ENCODE measurements at places on chromosomes 1 and 21. TPM values are rescaled to one million over a fixed set of nuclear protein-coding genes. Genes with fewer than 3 reads are reported as not detected.

- ATAC-seq, result peak; percentile 72
Measured at GRCh38 chr1:159015440-159015909, 5.8 kb downstream of the IFI16 start.

Gene PER3
- 7.9 TPM for total RNA-seq

Gene TMEM269
- 0.91 TPM for total RNA-seq

DNA sequence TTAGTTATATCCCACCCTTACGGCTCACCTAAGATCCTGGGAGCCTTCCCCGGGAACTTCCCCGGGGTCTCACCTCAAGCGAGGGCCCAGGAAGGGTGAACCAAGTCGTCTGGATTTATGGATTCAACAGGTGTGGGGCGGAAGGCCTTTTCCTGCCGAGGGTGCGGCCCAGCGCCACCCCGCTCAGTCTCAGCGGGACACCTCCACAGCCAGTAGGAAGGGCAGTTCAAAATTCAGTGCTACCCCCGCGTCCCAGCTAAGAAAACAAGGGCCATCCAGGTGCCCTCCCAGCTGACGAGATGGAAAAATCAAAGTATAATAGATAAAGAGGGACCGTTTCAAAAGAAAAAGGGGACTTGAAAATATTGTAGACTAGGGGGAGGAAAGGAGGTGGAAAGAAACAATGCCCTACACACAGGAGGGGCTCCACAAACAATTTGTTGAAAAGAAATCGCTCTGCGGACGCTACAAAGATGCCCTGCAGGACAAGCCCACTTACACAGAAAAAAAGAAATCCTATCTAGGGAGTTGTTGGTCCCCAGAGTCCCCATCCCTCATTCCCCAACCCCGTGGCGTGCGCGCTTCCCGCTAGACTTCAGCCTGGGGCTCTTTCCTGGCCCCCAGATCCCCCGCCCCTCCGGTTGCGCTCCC lies 1.3 kb downstream of the SLC2A1 start:
- no peak for ATAC-seq

GRCh38 chr1:226870401-226871279 lies at the start of gene PSEN2:
Gene PSEN2, plus strand, starts transcription at chr1:226870616. Its CDS starts 11,292 bp downstream, at chr1:226881908.
- ATAC-seq, result peak; percentile 90

- no peak for ATAC-seq
Measured at GRCh38 chr1:167427848-167428247, 90.5 kb downstream of the CD247 start.

Gene ASB17
- not detected for total RNA-seq

- no peak for ATAC-seq
Measured at GRCh38 chr1:237863234-237863633, 27.5 kb downstream of the ZP4 start.

Gene LMNA
- 370 TPM for total RNA-seq

Gene PIK3CD
- total RNA-seq, result 11.7 TPM

- peak; percentile 76 for ATAC-seq
Measured at GRCh38 chr1:12454406-12455391, 163.3 kb downstream of the DHRS3 start.

DNA sequence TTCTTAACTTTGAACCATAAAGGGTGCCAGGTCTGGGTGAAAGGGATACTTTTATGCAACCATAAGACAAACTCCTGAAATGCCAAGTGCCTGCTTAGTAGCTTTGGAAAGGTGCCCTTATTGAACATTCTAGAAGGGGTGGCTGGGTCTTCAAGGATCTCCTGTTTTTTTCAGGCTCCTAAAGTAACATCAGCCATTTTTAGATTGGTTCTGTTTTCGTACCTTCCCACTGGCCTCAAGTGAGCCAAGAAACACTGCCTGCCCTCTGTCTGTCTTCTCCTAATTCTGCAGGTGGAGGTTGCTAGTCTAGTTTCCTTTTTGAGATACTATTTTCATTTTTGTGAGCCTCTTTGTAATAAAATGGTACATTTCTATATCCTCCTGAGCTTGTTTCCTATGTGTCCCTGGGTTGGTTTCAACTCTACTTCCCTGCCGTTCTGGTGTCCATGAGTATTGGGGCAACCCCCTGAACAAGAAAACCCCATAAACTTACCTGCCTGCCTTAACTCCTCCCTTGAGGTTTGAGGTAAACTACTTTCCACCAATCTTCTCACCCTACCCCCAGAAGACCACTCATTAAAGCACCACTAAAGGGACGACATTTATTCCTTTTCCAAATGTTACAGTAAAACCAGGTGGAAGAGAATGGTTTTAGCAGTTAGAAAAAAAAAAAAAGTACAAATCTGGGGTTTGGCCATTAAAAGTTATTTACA lies 2.6 kb downstream of the MARCKSL1 start:
- ATAC-seq, result no peak

DNA sequence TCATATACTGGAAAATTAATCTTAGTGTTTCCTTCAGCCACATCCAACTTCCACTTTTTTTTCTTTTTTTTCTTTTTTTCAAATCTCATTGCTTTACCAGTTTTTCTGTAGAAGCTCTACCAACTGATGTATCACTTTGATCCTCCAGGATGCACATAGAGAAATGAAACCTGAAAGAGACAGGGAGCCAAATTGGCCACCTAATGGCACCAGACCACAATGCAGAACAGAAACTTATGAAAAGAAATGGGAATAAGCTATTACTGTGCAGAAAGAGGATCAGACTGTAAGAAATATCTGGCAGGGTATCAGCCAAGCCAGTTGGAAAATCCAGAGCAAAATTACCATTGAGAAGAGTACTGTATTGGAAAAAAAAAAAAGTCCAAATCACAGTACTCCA lies 1514.2 kb downstream of the MRPL39 start:
- no peak for ATAC-seq

DNA sequence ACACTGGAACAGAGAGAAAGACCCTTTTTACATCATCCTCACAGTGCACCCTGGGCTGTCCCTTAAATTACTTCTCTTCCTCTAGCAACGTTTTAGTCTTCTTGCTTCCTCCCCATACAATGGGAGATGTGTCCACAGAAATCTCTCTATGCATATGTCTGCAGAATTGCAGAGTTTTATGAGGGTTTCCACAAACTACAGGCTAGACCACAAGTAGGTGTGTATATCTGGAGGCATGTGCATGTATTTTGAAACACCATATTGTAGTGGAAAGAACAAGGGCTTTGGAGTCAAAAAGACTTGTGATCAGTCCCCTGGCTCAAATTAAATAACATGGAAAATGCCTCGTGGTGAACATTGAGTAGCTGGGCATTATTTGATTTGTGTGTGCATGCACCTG lies 121.3 kb upstream of the IPO9 start:
- ATAC-seq, result no peak
